ENCODE measurements at places on chromosomes 1 and 21.

DNA sequence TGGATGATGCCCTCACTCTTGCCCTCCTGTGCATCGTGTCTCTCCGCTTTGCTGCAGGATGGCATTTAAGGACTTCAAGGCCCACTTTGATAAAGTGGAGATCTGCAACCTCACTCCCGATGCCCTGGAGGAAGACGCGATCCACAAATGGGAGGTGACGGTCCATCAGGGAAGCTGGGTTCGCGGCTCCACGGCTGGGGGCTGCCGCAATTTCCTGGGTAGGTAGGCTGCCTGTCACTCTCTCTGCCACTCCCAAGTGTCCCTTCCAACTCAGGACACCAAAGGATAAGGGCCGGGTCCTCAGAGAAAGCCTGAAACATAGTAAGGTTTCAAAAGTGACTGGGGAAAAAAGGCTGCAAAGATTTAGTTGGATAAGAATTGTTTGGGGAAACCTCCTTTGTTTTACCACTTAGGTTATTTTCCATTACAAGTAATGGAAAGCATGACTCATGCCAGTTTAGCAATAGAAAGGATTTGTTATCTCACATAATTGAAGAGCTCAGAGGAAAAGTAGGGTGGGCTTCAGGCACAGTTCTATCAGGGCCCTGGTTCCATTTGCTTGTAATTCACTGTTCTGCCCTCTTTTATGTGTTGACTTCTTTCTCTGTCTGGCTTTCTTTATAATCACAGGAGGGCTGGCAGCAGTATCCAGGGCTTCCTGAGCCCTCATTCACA lies 31.9 kb downstream of the CAPN9 start:
- no peak for DNase-seq

- no peak for DNase-seq
These were observed 12.8 kb upstream of the FUBP1 start for GRCh38 chr1:77991638-77992037.

DNA sequence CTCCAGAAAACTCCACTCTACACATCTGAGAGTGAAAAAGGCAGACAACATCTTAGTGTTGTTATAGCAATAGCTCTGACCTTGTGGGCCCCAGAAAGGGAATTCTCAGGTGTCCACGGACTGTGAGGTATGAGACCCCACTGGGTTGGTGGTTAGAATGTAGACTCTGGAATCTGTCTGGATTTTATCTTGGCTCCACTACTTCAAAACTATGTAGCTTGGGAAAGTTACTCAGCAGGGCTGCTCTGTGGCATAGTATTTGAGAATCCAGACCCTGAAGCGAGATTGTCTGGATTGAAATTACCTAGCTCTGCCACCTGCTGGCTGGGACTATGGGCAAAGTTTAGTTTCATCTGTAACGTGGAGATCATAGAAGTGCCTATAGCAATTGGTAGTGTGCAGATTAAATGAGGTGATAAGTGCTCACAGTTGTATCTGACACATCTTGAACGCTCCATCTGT lies 25.8 kb downstream of the PRDM2 start:
- no peak for DNase-seq

DNA sequence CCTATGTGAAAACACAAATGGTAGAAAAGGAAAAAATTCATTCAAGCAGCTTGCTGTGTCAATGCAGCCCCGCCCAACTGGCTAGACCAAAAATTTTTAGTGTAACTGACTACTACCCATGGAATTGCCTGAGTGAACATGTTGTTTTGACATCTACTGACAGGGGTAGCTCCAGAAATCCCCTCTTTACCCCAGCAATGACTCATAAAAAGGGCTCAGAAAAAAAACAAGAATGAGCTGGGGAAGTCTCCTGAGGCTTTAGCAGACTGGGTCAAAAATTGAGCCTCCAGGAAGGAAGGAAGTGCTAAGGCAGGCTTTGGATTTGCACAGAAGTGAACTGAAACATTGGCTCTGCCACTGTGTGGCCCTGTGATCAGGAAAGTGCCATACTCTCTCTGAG lies 24.4 kb upstream of the FGGY start:
- DNase-seq = peak; percentile 74

DNA sequence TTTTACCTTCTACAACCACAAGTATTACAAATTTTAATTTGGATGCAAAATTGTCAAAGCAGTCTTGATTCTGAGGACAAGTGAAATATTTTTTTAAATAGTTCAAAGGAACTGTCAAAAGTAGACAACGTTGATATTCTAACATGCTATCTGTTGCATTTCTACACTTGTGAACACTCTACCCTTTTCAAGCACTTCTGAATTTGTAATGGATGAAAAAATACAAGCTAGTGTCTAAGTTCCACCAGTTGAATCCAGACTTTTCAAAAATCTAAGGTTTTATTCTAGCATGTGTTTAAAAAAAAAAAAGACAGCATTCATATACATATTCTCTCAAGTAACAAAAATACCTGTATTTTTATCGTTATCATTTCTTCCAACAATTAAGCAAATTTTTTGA lies 2.1 kb downstream of the ARID4B start:
- DNase-seq = no peak
